ENCODE measurements at places on chromosomes 5 and 9.

DNA sequence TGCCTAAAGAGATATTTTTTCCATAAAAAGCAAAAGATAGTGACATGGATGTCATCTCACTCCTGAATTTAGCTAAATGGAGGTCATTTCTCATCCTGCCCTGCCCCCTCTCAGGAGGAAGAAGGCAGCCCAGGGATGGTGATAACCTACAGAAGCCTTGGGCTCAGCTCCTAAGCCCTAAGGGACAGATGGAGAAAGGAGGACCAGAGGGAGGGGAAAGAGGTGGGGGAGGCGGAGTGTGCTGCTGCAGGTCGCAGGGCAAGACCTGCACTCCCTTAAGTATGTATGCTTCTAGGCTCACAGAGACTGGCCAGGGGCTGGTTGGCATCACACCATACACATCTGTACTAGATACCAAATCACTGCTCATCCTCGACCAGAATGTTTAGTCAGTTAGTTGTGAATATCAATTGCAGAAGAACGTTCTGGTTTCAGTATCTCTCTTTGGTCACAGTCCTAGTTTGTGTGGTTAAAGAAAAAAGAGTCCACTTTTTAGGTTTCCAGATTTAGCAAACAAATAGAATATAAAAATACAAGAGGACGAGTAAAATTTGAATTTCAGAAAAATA is 18.4 kb upstream of the CDKN2AIPNL start:
- DNase-seq: no peak

- no peak for DNase-seq
These were observed 113.6 kb downstream of the GNA14 start for GRCh38 chr9:77534376-77535057.

- DNase-seq: no peak
These were observed 2.0 kb downstream of the LHX2 start for GRCh38 chr9:124013309-124014210.

- DNase-seq: peak; percentile 92
These were observed 18.4 kb downstream of the ENG start for GRCh38 chr9:127835991-127836516.

- DNase-seq: no peak
These were observed 164.4 kb upstream of the EDIL3 start for GRCh38 chr5:84549054-84549453.

DNA sequence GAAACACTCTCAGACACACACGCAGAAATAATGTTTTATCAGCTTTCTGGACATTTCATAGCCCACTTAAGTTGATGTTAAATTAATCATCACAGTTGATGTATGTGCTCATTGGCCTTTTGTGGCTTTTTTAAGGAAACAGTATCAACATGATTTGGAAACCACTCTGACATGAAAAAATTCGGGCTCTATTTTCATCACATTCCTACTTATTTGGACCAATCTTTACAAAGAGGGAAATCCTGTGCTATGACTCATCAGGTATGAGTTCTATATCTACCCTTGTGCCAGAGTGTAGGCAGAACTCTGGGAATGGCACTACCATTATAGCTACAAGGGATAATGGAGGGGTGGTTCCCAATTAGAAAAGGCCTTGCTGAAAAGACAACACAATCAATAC is 388.4 kb upstream of the PTGER4 start:
- DNase-seq: no peak

DNA sequence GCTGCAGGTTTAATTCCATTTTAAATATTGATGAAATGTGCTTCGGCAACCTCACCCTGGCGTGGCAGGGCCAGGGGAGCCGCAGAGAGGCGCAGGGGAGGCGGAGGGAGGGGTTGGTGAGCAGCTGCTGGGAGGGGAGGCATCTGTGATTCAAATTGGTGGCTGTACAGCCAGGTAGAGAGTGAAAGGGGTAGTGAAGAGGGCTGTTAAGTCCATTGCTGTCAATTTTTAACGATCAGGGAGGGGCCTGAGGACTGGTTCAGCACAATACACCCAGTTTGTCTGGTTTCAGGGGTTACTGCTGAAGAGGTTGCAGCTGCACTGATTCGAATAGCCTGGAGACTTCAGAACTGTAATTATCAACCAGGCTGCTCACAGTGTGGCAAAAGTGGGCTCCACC is 31.3 kb downstream of the LHX6 start:
- no peak for DNase-seq

GRCh38 chr5:132046880-132047299 is 13.6 kb upstream of the IL3 start:
- DNase-seq: no peak
